ENCODE measurements at places on chromosomes 7 and 10.

DNA sequence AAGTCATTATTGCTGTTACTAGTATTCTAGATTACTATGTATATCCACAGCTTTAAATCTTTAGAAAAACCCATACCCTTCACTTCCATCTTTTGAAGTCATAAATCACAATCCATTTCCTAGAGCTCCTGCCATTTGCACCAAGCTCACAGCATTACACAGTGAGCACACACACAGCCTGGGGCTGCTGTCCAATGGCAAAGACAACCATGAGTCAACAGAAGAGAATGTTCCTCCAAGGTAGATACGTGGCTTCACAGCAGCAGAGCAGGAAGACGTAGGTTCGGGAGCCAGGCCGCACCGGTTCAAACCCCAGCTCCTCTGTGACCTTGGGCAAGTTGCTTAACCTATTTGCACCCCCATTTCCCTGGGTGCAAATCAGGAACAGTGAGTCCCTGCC lies 234.6 kb downstream of the DIP2C start:
- DNase-seq: no peak

GRCh38 chr10:49534670-49535381 lies 4.1 kb downstream of the ERCC6 start:
- DNase-seq: no peak

GRCh38 chr7:112167147-112167546 lies 39.1 kb downstream of the DOCK4 start:
- no peak for DNase-seq

DNA sequence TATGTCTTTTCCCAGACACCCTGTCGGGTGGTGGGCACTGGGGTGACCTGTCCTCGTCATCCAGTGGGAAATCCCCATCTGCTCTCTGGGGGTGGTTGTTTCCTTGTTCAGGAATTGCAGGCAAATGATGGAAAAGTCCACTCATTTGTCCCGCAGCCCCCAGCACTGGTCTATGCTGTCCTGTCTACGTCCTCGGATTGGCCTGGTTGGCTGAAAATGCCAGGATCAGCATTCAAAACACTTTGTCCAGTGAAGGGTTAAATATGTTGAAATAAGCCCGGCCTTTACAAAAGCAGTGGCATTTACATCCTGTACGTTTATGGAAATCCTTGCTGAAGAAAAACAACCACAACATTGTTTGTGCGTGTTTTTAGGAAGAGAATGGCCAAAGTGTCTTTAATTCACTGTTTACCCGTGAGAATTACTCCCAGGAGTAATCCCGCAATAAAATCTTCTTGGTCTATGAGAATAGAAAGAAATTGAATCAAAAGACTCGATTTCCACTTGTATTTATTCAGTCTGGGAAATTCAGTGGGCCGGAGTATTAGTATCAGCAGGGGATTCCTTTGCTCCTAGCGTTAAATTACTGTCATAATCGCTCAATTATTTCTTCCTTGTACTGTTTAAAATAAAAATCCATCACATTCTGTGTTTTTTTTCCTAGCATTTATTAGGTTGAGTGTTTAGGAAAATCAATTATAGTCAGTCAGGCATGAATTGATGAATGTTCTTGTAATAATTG lies 116.8 kb upstream of the SH2B2 start:
- DNase-seq: no peak

DNA sequence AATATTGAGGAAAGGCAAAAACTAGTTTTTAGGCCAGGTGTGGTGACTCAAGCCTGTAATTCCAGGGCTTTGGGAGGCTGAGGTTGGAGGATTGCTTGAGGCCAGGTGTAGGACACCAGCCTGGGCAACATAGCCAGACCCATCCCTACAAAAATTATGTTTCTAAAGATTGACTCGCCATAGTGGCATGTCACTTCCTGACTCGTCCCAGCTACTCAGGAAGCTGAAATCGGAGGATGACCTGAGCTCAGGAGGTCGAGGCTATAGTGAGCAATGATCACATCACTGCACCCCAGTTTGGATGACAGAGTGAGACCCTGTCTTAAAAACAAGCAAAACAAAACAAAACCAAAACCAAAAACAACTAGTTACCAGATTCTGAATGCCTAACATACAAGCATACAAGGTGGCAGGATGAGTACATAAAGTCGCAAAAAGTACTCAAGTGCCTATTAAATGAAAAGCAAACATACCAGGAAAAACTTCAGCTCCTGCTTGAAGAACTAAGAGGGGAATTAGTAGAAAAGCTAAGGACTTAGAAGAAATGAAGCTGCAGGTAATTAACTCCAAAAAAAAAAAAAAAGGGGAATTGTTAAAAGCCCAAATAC lies 14.1 kb downstream of the ZNF398 start:
- DNase-seq: no peak

- DNase-seq: no peak
Observed at GRCh38 chr10:93758508-93758885, 761 bp downstream of the LGI1 start.

DNA sequence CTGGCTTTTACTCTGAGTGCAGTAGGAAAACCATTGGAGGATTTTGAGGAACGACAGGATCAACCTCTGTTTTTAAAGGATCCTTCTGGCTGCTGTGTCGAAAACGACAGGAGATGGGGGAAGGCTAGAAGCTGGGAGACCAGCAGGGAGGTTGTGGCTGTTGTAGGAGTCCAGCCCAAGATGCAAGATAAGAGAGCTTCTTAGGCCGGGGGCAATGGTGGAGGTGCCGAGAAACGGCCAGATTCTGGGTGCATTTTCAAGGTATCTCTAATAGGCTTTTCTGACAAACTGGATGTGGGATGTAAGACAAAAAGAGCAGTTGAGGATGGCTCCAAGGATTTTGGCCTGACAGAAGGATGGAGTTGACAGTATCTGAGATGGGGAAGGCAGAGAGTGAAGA lies 10.3 kb upstream of the PVRIG start:
- no peak for DNase-seq

GRCh38 chr10:117134306-117135025 lies 3.6 kb downstream of the VAX1 start:
- DNase-seq: peak; percentile 26

- DNase-seq: no peak
Observed at GRCh38 chr10:14616955-14617730, 157.6 kb downstream of the FAM107B start.

- no peak for DNase-seq
Observed at GRCh38 chr10:116707981-116708380, 34.4 kb downstream of the HSPA12A start.

GRCh38 chr10:21464134-21464533 lies 61.3 kb downstream of the SKIDA1 start:
- no peak for DNase-seq

DNA sequence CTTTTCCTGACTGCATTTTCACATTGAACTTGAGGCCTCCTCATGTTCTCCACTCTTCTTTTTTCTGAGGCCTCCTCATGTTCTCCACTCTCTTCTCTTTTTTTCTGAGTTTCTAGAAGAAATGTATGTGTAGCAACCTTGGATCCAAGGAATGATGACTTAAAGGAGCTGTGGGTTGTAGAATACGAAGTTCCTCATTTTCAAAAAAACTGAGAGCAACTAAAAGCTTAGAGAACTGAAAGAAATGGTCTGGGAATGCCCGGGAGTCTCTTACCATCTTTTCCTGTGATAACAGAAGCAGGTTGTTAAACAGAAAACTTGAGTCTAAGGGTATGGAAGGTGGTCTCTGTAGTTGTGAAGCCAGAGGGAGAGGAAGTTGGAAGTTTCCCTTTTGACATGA lies 32.8 kb downstream of the MRPS33 start:
- no peak for DNase-seq

- no peak for DNase-seq
Observed at GRCh38 chr7:121624958-121625357, 228.8 kb upstream of the FAM3C start.

DNA sequence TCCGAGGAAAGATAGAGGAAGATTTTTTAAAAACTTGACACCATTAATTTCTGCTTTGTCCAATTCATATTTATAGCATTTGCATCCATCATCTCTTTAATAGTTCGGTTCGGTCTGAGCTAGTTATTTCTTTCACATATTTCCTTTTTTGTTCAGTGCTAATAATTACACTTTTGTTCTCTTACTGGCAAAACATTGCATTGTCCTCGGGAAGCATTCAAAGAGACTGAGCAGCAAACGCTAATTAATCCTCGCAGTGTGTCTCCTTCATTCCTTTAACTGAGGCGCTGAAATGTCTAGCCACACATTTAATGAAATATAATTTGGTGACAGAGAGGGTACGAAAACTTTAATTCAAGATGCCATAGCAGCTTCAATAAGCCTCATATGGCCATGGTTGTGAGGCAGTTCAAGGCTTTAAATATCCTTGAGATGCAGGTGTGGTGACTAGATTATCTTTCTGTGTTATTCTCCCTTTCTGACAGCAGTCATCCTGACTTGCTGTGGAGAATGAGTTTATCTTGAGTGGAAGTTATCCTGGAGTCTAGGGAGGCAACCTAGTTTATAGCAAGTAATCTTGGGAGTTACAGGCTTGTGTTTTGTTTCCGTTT lies 431.4 kb downstream of the SDK1 start:
- DNase-seq: no peak

DNA sequence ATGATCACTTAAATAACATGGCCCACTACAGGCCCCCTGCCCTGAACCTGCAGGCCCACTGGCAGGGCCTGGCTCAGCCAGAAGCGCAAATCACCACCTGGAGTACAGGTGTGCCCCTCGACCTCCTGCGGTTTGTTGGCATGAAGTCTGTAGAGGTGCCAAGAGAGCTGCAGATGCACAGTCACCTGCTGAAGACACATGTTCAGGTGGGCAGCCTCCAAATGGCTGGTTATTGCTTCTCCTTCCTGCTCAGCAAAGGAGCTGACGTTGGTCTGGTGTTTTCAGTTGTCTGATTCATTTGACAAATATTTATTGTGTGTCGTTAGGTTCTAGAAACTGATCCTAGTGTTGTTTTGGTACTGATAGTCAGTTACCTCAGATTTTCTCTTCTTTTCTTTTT lies 29.0 kb downstream of the DHTKD1 start:
- DNase-seq: no peak

DNA sequence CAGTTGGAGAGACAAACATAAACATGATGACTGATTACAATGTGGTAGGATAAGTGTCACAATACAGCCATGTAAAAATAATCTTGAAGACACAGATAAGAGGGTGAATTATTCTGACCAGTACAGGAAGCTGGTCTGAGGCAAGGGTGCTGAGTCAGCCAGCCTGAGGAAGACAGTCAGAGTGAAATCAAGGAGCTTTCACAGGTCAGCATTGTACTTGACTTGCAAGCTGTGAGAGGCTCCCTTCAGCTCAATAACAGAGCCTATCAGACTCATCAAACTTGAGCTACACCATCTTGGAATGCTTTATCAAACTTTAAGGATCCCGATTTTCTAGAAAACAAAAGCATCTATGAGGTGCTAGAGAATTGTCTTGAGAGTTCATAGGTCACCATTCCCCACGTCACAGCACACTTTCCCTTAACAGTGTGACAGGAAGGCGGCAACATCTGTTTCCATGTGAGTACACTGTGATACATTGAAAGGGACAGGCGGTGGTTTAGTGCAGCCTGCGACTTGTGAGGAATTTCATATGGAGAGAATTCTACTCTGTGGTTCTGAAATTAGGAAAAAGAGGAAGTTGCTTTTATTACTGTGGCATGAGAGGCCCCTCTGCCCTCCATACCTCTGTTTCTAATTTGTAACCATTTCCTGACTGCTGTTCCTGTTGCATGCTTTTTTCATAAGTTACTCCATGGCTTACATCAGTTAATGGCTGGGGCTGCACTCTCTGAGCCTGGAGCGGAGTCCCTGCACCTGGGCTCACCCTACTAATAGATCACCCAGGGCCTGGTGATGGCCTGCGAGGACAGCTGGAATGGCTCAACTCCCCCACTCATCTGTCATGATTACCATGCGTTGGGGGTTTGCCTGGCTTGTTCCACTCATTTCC lies 417.1 kb downstream of the SUGCT start:
- no peak for DNase-seq

All from neural crest cell (in vitro differentiated cells).